GM12865 (cell line): ENCODE measurements at places on chromosomes 16 and 17.
A peak's percentile ranks its signal among the peaks of the same experiment; 100 is the strongest.

GRCh38 chr16:68737046-68737729 lies at the start of gene CDH1:
Gene CDH1, plus strand, starts transcription at chr16:68737292. Its CDS starts 124 bp downstream, at chr16:68737416.
- peak; percentile 52 for DNase-seq

GRCh38 chr16:58853854-58854791 lies 120.0 kb upstream of the GOT2 start:
- peak; percentile 69 for DNase-seq

GRCh38 chr17:64058621-64059020 lies 38.2 kb upstream of the ICAM2 start:
- no peak for DNase-seq

- DNase-seq: peak; percentile 17
These were observed 1.7 kb upstream of the POLG2 start for GRCh38 chr17:64498308-64499203.

DNA sequence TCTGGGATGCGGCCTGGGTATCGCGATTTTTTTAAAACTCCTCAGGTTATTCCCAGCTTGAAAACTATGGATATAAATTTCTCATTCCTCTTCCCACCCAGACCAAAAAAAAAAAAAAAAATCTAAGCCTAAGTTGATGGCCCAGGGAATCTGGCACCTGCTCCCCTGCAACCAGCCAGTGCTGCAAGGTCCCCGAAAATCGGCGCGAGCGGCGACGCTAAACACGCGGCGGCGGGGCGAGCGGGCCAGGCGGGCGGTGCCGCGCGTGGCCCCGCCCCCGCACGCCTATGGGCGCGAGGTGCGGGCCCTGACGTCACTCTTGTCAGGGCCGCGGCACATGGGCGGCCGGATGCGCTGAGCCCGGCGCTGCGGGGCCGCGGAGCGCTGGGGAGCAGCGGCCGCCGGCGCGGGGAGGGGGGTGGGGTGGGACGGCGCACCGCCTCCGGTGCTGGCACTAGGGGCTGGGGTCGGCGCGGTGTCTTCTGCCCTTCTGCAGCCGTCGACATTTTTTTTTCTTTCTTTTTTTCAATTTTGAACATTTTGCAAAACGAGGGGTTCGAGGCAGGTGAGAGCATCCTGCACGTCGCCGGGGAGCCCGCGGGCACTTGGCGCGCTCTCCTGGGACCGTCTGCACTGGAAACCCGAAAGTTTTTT lies at the start of gene HLF:
TSS of gene HLF (plus strand) at position 316 of the 654 bp plus-strand sequence. CDS start 525 bp downstream, outside the sequence.
- DNase-seq: peak; percentile 85

GRCh38 chr17:64938925-64939474 lies 19.7 kb upstream of the LRRC37A3 start:
- DNase-seq: peak; percentile 60

DNA sequence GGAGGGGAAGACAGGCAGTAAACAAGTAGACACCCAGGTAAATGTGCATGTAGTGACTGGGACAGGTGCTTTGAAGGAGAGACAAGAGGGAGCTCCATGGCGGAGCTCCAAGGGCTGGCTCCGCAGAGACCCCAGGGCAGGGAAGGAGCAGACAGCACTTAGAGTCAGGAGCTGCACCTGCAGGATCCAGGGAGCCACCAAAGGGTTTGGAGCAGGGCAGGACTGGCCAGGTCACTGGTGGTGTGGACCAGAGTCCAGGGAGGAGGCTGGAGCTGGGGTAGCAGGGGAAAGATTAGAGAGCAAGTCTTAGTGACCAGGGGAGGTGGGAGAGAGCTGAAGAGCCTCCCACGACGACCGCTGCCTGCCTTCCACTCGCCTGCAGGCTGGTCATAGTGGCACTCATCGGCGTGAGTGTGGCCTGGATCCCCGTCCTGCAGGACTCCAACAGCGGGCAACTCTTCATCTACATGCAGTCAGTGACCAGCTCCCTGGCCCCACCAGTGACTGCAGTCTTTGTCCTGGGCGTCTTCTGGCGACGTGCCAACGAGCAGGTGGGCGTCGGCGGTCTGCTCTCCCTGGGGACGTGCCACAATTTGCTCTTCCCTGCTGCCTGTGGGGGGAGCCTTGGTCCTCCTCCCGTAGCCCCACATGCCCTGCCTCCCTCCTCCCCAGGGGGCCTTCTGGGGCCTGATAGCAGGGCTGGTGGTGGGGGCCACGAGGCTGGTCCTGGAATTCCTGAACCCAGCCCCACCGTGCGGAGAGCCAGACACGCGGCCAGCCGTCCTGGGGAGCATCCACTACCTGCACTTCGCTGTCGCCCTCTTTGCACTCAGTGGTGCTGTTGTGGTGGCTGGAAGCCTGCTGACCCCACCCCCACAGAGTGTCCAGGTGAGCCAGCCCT lies 14.7 kb upstream of the FAM83G start:
- peak; percentile 35 for DNase-seq

DNA sequence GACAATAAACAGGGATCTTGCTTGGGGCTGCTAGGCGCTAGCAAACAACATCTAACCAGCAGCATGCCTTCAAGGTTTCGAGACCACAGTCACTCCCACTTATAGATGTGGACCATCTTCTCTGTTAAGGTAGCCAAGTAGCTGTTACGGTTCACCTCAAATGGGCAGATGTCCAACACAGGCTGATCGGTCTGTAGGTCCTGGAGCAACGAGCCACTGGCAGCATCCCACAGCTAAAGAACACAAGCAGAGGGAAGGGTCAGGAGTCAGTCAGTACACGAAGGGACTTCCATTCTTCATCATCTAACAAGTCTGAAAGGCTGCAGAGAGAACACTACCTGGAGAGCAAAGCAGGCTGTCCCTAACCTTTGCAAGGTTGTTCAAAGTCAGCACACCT lies 16.9 kb upstream of the GLG1 start:
- DNase-seq: no peak

GRCh38 chr17:62675260-62675659 lies 47.8 kb downstream of the MRC2 start:
- DNase-seq: no peak

DNA sequence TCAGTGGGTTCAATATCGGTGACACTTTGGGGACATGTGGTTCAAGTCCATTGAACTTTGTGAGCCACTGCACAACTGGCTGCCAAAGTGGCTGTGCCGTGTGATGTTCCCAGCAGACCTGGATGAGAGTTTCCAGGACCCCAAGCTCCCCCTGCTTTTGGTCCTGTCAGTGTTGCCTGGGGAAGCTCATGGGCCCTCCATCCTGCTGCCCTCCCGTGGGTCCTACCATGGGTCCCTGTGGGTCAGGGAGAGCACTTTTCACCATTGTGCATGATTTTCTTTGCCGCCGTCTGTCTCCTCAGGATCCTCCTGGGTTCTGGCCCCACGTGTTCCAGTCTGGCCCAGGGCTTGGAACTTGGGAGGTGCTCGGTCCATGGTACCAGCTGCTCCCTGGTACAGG lies 38.1 kb downstream of the LGALS9 start:
- DNase-seq: no peak

- no peak for DNase-seq
These were observed 102.2 kb downstream of the RAP1GAP2 start for GRCh38 chr17:2898255-2898926.

- no peak for DNase-seq
These were observed 12.0 kb downstream of the ARL4D start for GRCh38 chr17:43410557-43411368.

GRCh38 chr17:8223356-8224126 lies 13.2 kb upstream of the AURKB start:
- DNase-seq: peak; percentile 90

DNA sequence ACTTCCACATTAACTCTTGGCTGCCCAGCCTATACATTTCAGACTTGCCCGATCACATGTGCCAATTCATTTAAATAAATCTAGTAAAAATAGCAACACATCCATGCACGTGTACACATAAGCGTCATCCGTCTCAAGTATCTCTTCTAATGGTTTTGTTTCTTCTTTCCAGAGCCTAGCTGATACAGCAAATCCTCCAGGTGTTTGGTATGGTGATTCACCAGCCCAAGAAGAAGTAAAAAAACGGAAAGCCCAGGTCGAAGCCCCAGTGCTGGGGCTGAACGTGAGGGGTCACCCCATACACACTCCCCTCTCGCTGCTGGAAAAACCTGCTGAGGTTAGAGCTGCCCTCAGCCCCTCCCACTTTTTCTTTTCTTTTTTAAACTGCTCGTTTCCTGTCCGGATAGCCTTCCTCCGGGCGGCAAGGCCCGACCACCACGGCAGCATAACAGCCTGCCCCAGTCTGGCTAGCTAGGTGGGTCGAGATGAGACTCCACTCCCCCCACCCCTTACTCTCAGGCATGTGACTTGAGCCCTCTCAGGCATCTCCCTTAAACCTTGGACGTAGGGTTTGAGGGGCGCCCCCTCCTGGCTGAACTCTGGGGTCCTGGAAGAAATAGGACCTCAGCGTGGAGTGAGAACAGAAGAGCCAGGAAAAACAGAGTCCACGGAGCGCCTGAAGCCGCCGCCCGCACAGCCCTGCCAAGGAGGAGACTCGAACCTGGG lies 13.9 kb upstream of the OR1F1 start:
- peak; percentile 65 for DNase-seq
